ENCODE measurements at places on chromosomes 4 and X.

DNA sequence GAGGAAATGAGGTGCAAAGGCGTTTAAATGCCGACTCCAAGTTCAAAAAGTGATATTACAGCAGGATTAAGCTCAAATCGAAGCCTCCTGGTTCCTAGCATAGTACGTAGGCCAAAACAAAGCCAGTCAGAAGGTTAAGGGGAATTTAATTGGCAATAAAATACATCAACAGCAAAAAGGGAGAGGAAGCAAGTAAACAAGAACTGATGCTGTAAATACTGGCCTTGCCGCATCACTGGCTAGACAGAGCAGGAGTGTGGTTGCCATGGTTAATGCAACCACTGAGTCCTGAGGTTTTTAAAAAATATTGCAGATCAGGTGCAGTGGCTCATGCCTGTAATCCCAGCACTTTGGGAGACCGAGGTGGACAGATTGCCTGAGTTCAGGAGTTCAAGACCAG is 63.2 kb upstream of the FBXW7 start:
- DNase-seq, result no peak

DNA sequence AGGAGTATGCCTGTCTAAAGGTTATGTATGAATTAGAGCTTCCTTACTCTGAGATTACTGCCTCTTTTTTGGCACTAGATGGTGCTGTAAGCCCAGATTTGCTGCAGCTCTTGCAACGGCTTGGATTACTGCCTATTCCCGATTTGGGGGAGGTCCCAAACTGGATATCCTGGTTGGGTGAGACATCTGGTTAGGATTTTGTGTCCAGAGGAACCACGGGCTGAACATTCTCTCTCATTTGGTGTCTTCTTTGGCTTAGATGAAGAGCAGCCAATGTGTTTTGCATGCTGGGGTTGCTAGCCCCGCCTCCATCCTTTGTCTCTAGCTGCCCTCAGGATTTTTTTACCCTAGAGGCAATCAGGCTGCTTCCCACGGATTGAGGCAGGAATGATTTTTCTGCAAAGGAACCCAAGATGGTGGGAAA is 31.9 kb downstream of the F8A1 start:
- peak; percentile 78 for DNase-seq

- DNase-seq, result no peak
Observed at GRCh38 chr4:182212211-182212761, 30.9 kb upstream of the TENM3 start.

DNA sequence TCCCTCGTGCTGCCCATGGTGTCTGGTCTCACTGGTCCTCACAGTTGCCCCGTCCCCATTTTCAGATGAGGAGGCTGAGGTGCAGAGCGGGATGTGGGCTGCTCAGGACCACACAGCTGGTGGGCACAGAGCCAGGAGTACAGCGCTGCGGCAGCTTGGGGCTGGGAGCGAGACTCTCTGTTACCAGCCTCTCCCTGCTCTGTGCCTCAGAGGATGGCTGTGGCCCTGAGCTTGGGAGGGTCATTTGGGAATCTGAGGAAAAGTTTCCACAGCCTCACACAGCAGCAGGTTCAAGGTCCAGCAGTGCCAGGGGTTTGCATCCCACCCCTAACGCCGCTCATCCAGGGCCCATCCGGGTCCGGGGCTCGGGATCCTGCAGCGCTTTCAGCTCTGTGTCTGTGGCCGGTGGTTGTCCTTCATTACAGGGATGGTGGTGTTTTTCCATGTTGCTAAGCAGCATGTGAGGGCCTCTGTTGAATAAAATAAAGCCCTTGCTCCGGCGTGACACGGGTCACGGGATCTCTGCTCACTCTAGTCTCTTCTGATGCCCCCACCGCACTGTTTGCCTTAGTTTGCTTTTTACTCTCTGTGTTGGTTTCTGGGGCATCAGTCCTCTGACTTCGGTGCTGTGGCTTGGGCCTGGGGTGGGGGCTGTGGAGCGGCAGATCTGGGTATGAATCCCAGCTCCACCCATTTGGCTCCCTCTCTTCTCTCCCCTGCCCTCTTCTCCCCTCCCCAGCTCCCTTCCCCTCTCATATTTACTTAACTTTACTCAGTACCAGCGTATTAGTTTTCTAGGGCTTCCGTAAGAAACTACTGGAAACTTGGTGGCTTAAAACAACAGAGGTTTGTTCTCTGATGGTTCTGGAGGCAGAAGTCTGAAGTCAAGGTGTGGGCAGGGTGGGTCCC is 6.5 kb downstream of the WFS1 start:
- DNase-seq, result no peak

- no peak for DNase-seq
Observed at GRCh38 chr4:41579526-41579925, 41.6 kb downstream of the LIMCH1 start.

DNA sequence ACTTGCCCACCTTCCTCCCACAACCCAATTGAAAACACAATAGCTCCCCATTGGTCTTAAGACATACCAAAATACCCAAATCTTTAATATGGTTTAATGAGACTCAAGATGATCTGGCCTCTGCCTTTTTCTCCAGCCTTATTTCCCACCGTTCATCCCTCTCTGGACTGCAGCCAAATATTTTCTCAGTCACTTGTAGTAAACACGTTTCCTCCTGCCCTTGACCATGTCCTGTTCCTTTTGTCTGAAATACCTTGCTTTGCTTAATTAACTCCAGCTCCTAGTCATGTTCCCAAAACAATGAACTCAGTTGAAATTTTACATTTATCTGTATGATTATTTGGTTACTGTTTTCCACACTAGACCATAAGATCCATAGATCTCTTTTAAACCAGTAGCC is 8.4 kb upstream of the NUP54 start:
- DNase-seq, result no peak

DNA sequence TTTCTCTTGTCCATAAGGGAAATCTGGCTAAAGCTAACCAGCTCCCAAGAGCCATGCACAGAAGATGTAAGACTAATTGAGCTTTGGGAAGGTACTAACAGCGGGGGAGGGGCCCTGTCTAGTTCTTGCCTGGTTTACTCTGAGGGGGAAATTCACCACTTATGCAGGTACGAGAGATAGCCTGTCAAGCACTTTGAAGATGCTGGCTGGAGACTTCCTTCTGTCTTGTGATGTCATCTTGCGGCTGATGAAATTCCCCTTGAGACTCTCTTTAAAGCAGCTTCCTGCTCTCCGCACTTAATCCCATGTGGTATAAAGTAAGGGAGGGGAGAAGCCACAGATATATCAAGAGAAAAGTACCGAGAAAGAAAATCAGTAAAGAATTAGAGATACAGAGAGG is 345.3 kb downstream of the MAPK10 start:
- no peak for DNase-seq

DNA sequence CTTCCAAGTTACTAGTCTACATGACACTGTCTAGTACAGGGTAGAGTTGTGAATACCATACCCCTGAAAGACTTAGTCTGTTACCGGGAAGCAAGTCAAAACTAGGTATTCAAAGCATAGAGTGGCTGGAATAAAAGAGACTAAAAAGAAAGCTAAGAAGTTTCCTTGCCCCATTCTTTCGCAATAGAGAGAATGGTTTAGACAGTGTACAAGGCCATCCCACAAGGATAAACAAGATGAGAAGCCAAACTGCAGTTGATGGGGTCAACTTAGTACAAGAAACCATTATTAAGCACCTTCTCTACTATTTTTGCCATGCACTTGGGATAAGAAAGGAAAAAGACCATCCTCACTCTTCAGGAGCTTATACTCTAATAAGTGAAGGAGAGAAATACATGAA is 30.3 kb downstream of the AMMECR1 start:
- no peak for DNase-seq

DNA sequence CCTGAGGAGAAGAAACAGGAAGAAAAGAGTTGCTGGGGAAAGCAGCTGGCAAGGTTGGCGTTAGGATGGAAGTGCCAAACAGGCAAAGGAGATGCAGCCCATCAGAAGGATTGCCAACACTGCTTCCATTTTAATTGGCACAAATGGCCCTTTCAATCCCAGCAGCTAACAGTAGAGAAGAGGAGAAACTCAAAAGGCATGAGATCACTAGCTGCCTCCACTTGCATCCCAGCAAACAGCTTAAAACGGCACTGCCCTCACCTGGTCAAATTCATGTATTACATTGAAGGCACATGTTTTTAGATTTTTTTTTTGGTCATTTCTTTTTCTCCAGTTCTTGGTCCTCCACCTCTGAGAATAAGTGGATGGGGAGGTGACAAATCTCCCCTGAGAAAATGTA is 14.9 kb upstream of the LOC101059915 start:
- peak; percentile 36 for DNase-seq

- DNase-seq, result no peak
Observed at GRCh38 chrX:74461384-74461783, 40.1 kb downstream of the SLC16A2 start.

All from NCI-H345 (cell line).